ENCODE measurements at places on chromosomes 6 and 20.

- no peak for DNase-seq
Observed at GRCh38 chr6:158897236-158897635, 78.1 kb upstream of the EZR start.

- DNase-seq = no peak
Observed at GRCh38 chr6:12845224-12846004, 128.8 kb downstream of the PHACTR1 start.

DNA sequence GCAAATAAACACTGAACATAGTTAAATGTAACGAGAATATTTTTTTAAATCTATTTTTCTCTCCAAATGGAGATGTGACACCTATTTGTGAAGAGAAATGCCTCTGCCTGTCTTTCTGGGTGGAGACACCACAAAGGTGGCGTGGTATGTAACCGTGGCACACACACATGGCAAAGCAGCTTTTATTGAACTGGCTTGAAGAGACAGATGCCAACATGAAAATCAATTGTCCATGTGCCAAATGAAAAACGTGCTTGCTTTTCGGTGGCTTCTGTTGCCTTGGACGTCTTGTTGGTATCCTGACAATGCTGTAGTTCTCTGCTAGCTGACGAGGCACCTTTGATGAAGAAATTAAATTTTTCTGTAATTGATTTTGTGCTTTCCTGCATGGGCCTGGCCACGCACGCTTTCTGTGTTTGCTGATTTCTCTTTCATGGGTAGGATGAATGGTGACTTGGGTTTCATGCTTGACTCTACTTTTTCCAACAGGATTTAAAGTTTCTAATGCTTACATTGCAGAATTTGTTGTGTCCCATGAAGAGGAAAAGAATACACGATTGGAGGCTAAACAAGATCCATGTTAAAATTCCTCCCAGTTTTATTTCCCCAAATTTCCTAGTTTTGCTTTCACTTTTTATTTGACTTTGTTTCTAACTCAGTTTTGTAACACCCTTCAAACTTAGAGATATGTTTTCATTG lies 202.6 kb downstream of the TMEM242 start:
- no peak for DNase-seq

DNA sequence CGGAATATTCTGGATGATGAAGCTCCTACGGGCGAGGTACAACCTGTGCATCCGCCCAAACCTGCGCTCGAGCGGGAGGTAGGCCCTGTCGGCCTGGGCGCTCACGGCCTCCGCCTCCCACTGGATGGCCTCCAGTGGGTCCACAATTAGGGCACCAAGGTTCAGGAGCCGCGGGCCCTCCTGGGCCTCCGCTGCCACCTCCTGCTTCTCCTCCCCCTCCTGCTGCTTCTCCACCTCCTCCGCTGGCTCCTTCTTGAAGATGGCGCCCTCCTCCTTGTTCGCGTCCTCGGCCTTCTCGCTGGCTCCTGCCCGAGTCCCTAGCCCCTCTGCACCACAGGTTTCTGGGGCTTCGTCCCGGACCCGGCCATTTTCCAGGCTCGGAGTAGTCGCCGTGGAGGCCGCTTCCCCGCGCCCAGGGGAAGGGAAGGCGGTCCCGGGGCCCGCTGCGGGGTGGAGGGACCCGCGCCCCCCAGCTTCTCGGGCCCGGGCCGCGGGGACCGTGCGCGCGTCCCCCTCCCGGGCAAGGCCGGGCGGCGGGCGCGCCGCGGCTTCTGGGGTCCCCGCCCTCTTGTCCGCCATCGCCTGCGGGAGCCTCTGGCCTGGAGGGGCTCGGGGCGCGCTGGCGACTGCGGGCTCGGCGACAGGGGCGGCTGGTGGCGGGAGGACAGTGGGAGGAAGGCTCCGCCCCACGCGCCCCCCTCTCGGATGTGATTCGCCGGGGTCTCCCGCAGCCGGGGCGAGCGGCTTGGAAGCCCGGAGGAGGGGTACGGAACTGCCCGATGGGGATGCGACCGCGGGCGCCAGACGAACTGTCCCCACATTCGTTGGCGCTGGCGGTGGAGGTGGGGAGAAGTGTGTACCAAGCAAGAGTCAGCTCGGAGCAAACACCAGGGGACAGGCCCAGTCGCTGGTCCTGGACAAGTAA lies 17.6 kb downstream of the PLAGL2 start:
- peak; percentile 29 for DNase-seq

DNA sequence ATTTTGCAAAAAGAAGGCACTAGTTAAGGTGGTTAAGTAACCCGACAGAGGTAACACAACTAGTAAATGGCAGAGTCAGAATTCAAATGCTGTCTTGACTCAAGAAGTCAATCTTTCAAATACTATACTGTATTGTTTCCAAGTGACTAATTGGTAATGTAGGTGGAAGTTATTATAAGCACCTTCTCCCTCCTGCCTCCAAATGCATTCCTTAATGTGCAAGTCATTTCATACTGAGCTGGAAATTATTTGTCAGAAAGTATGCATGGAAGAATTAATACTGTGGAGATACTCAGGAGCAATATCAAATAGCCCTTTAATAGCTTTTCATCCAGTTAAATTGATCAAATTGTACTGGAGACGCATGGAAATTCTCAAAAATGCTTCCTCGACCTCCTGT lies 579.1 kb downstream of the DOK5 start:
- DNase-seq = no peak

- DNase-seq = no peak
Observed at GRCh38 chr6:101847690-101848089, 454.2 kb downstream of the GRIK2 start.

DNA sequence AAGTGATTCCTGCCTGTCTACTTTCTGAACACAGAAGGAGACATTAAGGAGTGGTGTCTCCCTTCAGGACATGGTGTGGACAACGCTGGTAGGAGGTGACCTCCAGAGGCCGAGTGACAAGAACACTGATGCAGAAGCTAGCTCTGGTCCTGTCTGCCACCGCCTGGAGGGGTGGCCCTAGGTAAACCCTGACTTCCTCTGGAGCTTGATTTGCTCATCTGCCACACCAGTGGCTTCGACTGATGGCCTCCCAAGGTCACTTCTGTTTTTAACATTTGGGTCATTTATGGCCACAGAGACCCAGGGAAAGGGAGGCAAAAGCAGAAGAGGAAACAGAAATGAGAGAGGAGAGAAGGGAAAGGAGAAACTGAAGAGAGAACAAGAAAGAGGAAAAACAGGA lies 49.4 kb upstream of the SLC22A23 start:
- no peak for DNase-seq

DNA sequence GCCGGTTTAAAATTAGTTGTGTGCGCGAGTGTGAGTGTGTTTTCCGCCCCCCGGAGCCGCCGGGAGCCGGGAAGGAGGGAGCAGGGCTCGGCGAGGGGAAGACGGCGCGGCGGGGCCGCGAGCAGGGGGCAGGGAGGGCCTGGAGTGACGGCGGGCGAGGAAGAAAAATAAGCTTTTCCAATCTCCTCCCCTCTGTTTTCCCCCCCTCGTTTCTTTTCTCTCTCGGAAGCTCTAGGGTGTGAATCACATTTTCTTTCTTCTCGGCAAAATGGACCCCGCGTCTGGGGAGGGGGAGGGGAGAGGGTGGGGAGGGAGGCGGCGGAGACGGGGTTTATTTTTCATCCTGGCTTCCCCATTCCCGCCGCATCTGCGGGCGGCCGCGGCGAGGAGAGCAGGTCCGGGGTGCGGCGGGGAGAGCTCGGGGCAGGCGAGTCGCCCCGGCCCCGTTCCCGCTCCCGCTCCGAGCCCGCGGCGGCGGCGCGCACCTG lies 881 bp downstream of the BICRAL start:
- peak; percentile 84 for DNase-seq

GRCh38 chr6:36858407-36858981 lies 16.1 kb downstream of the PPIL1 start:
- no peak for DNase-seq

DNA sequence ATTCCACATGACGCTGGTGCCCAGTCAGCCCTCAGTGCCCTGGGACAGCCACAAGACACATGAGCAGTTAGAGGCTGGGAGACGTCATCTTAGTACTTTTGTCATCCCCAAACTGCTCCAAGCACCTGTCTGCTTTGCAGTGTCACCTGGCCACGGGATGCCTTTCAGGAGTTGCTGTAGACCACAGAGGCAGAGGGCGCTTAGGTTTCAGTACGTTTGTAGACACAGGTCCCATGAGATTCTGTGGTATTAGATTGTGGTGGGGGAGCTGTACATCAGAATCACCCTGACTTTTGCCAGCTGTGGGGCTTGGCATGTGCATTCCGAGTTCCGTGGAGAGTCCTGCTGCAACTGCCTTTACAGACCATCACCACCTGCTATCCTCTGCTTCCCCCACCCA lies 16.7 kb downstream of the MAVS start:
- DNase-seq = no peak

- no peak for DNase-seq
Observed at GRCh38 chr6:116974526-116975316, 97.7 kb downstream of the RFX6 start.

GRCh38 chr6:100833972-100834574 lies 47.1 kb downstream of the ASCC3 start:
- DNase-seq = no peak

DNA sequence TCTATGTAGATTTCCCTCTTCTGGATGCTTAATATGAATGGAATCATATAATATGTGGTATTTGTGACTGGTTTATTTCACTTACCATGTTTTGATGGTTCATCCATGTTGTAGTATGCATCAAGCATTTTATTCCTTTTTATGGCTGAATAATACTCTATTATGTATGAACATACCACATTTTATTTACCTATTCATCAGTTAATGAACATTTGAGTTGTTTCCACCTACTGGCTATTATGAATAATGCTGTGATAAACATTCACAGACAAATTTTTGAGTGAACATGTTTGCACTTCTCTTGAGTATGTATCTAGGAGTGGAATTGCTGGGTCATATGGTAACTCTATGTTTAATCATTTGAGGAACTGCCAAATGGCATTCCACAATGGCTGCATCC lies 14.9 kb upstream of the ZNF451 start:
- DNase-seq = no peak

GRCh38 chr20:19603376-19603750 lies 154.7 kb upstream of the RIN2 start:
- no peak for DNase-seq

DNA sequence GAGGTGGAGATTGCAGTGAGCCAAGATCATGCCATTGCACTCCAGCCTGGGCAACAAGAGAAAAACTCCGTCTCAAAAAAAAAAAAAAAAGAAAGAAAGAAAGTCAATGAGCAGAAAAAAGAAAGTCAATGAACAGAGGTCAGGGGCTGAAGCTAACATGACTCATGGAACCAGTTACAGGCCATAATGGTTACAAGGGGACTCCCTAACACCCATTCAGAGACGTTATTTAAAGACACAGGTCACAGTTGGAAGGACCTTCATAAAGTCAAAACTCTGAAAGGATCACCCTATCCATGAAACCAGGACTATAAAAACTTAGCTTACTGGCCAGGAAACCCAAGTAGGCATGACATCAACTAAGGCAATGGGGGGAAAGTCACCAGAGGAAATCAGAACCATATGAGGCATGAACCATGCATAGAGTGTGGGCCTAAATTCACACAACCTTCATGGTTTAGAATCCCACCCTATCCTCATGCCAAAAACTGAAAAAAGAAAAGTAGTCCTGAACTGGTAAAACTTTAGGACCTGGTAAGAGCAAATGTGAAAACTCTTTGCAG lies 18.2 kb downstream of the FBXL4 start:
- DNase-seq = no peak

DNA sequence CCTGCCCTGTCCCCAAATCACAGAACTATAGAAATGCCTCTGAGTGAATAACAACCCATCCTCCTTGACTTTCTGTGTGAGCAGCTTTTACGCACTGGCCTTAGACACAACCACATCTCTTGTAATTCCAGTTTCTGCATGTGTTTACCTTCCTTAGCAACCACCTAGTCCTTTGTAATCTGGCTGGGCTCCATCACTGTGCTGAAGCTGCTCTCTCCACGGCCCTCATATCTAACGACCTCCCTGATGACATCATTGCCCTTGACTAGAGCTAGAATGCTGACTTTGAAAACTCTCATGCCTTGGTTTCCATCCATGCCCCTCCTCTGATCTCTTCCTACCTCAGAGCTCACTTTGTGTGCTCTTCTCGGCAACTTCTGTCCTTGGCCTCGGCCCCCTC lies 30.5 kb upstream of the GLP1R start:
- no peak for DNase-seq

GRCh38 chr6:31386977-31387376 lies 16.4 kb upstream of the MICA start:
- no peak for DNase-seq
